ENCODE measurements at places on chromosomes 12 and 14.

- DNase-seq: peak; percentile 98
These were observed 9.4 kb downstream of the ASPG start for GRCh38 chr14:104094709-104095425.

DNA sequence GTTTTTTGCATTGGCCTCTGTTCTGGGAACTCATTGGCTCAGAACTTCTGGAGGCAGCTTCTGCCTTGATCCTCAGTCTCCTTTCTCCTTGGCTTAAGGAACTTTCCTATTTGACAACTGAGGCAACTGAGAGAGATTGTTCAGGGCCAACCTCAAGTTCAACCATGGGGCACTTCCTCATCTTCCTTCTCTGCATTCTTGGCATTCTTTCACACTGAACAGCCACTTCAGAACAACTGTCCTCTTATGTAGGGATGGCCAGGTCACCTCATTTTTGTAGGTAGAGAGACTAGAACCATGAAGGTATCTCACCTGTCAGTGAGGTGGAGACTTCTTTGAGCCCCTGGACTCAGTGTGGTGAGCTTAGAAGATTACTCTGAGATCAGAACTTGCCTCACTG, 63.0 kb upstream of the NRXN3 start:
- no peak for DNase-seq

DNA sequence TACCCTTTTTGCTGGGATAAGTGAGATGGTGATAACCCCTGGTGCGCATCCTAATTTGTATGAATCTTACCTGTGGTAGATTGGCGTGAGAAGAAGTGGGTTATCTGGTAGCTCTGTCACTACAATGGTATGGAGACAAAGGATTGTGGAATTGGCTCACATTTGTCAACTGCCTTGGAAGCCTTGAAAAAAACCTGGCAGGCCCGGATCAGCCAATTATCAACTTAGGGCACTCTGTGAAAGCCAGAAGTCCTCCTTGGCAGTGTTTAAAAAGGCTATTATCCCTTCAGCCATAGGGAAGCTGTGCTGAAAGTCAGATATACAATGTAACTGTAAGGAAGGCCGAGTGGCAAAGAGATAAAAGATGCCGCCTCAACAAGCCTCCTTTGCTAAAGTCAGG, 56.5 kb downstream of the WASHC3 start:
- DNase-seq: no peak

DNA sequence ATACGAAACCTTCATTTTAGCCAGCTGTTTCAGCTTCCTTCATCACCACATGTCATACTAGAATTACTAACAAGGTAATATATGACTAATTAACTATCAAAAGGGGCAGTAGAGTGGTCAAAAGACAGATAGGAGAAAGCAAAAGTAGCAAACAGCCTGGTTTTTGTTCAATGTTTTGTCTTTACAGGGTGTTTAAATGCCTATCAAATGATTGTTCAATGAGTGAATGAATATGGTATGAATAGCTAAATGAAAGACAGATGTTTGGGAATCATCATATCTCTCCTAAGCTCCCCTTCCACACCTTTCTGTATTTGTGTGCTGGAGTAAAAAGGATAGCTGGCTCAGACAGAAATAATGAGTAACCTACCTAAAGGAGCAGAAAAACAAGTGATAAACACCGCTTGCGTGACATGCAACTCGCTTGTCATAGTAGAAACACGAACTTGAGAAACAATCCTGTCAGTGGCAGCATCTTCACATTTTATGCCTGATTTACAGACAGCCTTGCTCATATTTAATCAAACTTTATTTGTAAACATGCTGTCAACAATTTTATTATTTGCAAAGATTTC, 34.2 kb downstream of the ABCC9 start:
- DNase-seq: no peak

DNA sequence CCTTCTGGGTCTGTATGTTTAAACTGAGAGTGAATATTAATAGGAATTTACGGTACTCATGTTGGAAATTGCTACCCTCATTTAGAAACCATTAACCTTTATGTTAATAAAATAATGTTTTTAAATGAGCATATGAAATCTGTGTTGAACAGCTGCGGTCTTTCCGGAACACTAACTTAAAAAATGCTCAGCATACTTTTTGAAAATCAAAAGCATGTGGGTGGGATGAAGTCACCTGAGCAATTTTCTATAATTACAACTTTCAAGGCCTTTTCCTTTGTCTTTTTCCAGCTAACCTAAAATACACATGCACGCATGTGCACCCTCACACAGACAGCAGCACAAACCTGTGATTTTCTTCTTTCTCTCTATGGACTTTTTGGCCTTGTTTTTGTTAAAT, 39.8 kb downstream of the BORCS5 start:
- DNase-seq: no peak

- no peak for DNase-seq
These were observed 76.6 kb downstream of the PTPRB start for GRCh38 chr12:70560671-70561070.

DNA sequence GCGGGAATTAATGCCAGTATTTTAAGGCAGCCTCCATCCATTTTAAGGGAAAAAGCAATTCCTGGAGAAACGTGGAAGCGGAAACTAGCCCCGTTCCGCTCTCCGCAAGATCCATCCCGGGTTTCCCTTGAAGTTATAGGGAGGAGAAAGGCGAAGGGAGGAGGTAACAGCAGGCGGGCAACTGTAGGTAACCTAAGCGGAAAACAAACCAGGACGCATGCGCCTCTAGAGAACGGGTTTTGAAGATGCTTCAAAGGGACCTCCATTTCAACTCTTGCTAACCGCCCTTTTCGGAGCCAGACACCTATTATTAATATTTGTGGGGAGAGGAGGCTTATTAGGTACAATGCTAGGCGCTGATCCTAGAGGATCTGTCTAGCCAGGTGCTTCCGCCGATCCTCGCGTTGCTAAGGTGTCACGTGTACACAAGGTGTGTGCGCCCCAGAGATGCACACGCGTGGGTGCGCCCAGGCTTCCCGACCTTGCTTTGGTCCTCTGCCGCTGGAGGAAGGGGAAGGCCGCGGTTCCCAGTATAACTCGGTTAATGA, 6.2 kb downstream of the TBX5 start:
- no peak for DNase-seq

GRCh38 chr14:67738740-67739504, 37.2 kb downstream of the RDH12 start:
- DNase-seq: no peak

DNA sequence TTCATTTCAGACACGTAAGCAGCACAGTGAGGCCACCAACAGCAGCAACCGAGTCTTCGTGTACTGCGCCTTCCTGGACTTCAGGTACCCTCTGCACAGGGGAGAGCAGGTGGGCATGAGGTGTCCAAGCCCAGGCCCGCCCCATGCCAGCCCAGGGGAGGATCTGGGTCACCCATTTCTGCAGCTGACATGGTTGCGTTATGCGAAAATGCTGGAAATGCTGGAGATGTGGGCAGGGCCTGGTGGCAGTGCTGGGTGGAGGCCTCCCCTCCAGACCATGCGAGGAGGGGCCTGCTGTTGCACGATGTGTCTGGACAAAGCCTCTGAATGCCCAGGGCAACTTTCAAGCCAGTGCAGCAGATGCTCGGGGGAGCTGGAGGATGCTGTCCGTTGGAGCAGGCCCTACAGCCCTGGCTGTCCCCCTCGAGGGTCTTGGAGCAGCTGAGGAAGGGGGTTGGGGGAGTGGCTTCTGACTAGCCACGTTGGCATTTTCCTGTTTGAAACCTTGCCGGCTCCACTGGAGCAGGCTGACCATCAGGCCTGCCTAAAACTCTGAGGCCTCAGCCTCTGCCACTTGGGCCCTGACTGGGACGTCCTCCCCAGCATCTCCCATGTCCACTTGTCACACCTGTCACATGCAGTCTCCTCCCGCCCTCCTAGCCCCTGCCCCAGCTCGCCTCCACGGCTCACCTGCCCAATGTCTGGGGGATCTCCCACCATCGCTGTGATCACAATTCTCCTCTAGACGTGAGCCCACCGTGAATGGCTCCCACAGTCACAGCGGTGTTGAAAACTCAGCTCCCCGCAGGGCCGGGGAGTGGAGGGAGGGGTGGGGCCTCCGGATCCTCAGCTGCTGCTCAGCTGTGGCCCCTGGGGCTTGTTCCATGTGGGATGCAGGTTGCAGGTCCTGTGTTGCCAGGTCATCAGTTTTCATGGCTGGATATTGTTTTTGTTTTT, 123.4 kb downstream of the ADGRD1 start:
- peak; percentile 30 for DNase-seq

- no peak for DNase-seq
These were observed 369.2 kb downstream of the PDZRN4 start for GRCh38 chr12:41557344-41557743.

- no peak for DNase-seq
These were observed 176.9 kb downstream of the PRKCH start for GRCh38 chr14:61498303-61498702.

DNA sequence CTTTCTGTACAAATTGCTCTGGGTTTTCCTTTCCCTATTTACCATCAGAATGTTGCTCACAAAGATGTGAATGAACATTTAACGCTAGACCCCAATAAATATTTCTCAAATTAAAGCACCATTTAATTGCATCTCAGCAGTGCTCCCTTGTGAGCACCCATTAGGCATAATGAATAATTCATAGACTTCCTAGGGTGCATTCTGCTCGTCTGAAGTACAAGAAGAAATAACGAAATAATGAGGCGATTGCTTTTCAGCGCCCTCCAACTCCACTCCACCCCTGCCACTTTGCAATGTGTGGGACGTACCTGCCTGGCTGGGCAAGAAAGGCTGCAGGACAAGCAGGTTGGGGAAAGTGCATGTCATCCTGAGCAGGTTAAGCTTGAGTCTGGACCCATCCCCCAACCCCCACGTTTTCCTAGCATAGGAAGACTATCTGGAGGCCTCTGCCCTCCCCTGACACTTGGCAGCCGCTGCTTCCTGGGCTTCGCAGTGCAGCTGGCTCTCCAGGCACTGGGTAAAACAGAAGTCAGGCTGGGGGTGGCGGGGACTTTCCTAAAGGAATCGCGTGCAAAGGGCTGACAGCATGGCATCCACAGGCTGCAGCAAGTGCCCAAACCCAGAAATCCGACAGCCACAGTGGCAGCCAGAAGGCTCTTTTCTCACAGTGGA, 253.7 kb downstream of the DUSP6 start:
- no peak for DNase-seq

- DNase-seq: no peak
These were observed 2.3 kb downstream of the GALC start for GRCh38 chr14:87990682-87991081.

DNA sequence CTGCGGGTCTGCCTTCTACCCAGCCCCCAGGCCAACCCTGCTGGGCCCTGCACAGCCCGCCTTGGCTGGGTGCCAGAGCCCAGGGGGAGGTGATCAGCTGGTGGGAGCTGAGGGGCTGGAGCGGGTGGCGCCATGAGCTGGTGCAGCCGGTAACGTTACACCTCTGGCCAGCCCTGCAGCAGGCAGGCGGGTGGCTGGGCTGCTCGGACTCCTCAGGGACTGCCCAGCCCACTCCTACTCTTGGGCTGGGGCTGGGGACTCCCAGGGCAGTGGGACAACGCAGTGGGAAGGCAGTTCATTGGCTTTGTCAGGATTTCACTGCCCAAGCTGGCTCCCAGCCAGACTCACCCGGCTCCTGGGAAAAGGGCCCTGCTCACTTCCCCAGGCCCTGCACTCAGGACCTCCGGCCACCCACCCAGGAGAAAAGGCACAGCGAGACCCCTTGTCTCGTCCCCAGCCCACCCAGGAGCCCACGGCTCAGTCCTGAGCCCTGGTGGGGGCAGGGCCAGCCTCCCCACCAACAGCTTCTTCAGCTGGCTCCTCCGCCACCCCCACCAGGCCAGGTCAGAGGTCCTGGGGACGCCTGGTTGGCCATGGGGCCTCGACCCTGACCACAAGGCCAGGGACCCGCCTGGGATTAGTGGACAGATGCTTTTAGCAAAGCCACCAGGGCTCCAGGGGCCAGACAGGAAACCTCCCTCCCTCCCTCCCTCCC, 1.0 kb downstream of the PGF start:
- DNase-seq: no peak

- no peak for DNase-seq
These were observed 612 bp downstream of the WBP11 start for GRCh38 chr12:14802721-14803010.

DNA sequence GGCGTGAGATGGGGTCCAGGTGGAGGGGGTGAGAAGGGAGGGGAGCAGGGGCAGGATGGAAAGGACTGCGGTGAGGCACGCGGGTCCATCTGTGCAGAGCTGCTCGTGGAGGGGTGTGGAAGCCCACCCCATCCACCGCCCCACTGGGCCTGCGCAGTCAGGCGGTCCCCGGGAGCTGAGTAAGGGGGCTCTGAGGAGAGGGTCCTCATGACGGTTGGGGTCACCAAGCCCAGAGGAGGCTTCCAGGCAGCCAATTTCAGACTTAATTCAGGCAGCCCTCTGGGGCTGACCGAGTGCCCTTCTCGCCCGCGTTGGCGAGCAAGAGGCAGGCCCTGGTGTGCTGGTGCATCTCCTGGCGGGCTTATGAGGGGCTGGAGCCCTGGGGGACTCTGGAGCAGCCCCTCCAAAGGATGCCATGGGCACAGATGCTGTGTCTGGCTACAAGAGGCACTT, 115.5 kb downstream of the KIF26A start:
- peak; percentile 36 for DNase-seq

DNA sequence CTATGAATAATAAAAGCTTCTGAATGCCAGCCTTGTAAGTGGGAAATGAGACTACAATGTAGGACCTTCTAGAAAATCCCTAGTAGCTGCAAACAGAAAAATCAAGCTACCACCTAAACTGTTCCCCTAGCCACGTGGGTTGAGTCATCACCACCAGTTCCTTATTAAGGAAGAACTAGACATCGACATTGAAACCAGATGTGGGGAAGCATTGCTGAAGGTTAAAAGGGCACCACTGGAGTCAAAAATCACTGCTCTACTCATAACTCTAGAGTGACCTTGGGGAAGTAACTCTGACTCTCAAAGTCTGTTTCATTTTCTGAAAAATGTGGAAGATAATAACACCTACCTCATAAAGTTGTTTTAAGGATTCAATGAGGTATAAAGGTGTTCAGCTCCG, 9.4 kb upstream of the CNIH1 start:
- no peak for DNase-seq

DNA sequence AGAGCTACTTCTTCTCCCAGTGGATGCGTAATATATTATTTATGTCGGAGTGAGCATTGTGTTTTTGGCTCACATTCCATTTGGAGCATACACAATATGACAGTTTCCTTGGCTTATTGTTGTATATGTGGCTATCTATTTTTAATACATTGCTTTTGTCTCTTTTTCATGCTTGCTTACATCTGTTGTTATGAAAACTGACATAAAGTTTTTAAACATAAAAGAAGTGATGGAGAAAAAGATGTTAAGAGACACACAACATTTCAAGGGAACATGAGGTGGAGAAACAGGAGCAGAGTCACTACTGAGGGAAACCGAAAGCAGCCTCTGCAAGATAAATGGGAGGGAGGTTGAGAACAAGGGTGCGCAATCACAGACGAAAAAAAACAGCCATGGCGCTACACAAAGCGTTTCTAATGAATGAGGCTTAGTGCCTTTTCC, 228.4 kb upstream of the NPAS3 start:
- no peak for DNase-seq

Data from activated CD8-positive, alpha-beta memory T cell treated with anti-CD3 and anti-CD28 coated beads, Interleukin-2, amount 50 U/mL, for 48 hours (primary cell).